Esophagus mucosa (tissue), 1 donor: ENCODE measurements at places on chromosomes 7 and 10. TPM values are rescaled to one million over a fixed set of nuclear protein-coding genes. Genes with fewer than 3 reads are reported as not detected.

The NACAD gene
- 0.20 TPM for total RNA-seq

The BHLHA15 gene
- 0.76 TPM for total RNA-seq

The ADCY1 gene
- total RNA-seq: 0.40 TPM

The ANKRD2 gene
- total RNA-seq: 0.56 TPM

The TBX20 gene
- not detected for total RNA-seq

The FAM237B gene
- total RNA-seq: not detected

DNA sequence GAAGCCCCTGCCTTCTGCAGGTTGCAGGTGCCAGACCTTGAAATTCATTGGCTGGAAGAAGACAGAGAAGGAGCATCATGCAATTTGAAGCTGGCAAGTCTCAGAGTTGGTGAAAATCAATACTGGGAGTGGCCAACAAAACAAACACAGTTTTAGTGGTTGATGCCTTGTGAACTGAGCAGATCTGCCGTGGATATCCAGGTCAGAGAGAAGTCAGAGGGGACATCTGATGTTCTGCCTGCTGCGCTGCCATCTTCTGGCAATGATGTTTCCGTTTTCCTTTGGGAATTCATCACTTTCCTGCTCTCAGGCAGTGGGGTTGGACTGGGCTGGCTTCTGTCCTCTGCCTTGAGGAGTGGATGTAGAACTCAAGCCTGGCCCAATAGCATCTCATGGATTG lies 132.0 kb downstream of the RPS24 start:
- no peak for ATAC-seq

DNA sequence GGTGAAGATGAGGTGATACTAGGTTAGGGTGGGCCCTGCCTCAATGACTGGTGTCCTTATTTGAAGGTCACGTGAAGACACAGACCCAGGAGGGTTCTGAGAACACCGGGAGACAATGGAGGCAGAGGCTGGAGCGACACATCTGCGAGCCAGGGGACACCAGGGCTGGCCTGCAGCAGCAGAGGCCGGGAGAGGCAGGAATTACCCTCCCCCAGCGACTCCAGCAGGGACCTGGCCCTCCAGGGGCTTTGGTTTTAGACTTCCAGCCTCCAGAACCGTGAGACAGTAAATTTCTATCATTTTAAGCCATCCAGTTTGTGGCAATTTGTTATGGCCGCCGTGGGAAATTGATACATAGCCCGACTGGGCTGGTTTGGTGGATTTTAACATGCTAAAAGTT lies 152.2 kb downstream of the DNAJB6 start:
- no peak for ATAC-seq

GRCh38 chr7:27073076-27073475 lies 22.7 kb downstream of the HOXA1 start:
- no peak for ATAC-seq

GRCh38 chr7:129186749-129187260 lies 1.6 kb upstream of the SMO start:
- ATAC-seq: no peak

DNA sequence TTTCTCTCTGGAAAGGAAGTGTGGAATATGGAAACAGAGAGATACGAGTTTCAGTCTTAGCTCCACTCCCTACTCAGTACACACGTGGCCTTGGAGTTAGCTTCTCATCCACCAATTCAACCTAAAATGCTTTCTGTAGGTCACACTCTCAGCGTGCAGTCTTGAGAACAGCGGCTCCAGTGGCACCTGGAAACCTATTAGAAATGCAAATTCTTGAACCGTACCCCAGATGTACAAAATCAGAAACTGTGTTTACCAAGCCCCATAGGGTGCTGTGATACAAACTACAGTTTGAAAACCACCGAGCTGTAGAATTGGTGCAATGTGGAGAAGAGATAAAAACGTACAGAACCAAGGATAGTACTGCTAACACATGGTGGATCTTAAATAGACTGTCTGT lies 91.1 kb upstream of the SP4 start:
- no peak for ATAC-seq

DNA sequence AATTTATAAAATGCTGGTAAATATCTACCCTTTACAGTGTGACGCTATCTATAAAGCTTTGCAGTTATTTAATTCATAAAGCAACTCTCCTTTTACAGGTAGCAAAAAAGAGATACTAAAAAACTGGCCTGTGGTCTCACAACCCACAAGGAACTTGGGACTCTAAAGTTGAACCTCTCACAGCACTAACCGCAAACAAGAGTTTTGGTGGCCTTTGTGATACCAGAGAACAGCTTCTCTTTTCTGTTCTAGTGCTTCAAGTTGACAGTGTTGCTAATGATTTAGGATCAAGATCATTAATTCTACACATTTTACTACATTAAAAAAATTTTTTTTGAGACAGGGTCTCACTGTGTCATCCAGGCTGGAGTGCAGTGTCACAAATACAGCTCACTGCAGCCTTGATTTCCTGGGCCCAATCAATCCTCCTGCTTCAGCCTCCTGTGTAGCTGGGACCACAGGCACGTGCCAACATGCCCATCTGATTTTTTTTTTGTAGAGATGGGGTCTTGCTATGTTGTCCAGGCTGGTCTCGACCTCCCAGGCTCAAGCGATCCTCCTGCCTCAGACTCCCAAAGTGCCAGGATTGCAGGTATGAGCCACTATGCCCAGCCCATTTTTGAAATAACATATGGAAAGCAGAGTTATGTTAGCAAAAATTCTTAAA lies 56.0 kb upstream of the ST8SIA6 start:
- no peak for ATAC-seq

GRCh38 chr7:134660242-134660785 lies 13.7 kb downstream of the BPGM start:
- no peak for ATAC-seq

- no peak for ATAC-seq
Observed at GRCh38 chr7:94451187-94451586, 56.5 kb downstream of the COL1A2 start.

GRCh38 chr10:50501924-50502452 lies 121.8 kb downstream of the SGMS1 start:
- peak; percentile 67 for ATAC-seq

- ATAC-seq: peak; percentile 24
Observed at GRCh38 chr10:119177708-119178371, 772 bp downstream of the PRDX3 start.

GRCh38 chr10:44618910-44619309 lies 234.0 kb upstream of the CXCL12 start:
- no peak for ATAC-seq

GRCh38 chr7:116560021-116560970 lies 35.5 kb downstream of the CAV1 start:
- ATAC-seq: no peak

GRCh38 chr7:79823246-79823951 lies 311.2 kb upstream of the GNAI1 start:
- ATAC-seq: no peak

DNA sequence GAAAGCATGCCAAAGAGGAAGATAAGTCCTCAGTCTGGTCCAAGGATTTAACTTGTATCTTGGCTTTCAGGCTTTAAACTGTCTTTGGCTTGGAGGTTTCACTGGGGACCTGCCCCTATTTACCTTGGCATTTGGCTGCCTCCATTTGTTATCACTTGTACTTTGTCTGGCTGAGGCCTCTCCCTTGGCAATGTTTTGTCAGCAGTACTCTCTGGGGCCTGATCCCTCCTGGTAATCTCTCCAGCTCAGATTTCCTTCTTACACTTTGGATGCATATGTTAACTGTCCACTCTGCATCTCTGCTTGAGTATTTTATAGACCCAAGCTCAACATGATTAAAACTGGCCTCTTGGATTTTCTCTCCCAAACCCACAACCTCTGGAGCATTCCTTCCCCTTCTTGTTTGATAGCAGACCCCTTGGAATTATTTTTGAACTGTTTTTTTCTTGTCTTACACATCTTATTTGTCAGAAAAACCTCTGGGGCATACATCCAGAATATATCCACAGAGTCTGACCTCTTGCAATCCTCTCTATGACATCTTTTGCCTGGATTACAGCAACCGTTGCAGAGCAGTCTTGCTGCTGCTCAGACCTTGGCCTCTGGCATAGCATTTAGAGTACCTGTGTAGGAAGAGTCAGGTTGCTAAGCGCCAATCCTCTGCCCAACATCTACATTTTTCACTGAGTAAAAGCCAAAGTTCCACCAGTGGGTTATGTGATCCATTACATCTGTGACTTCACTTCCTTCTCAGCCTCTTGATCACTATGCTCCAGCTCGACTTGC lies 35.2 kb downstream of the ZNF487 start:
- ATAC-seq: no peak

DNA sequence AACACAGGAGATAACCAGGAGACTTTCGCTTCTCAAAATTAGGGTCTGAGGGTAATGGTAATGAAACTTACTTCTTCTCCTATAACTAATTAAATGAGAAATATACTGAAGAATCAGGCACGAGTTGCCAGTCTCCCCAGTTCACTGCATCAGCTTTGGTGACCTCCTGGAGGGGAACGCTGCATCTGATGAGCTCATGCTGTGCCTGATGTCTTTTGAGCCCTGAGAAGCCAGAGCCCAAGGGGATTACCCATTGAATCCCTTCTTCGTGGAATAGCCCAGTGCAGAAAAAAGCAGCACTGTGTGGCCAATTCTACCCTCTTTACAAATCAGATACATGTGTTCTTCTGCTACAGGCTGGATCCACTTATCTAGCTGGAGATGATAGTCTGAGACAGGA lies 45.1 kb downstream of the CYP2C9 start:
- no peak for ATAC-seq

DNA sequence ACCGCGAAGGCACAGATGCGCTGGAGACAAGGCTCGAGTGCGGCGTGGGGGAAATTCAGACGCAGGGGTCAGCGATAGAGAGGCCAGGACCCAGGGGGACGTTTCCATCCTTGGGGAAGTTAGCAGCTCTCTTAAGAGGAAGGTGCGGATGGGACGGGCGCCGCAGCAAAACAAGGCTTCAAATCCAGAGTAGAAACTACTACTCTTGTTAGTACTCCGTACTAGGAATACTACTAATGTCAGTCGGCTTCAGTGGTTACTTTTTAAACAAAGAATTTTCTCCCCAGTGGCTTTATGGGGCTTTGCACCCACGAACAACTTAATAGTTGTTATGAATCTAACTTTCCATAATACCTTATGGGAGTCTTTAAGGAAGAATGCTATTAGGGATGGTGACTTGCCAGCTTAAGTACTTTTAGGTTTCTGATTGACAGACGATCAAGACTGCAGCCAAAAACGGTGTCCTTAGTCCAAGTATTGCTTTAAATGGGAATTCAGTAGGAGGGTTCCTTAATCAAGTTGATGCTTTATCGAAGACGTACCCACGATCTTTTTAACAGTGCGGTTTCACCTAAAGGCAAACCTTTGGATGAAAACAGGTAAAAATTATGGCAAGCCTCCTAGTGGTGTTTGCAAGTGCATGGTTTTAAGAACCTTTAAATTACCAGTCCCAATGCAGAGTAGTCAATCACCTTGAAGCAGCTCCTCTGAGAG lies 812 bp upstream of the IDE start:
- peak; percentile 4 for ATAC-seq

DNA sequence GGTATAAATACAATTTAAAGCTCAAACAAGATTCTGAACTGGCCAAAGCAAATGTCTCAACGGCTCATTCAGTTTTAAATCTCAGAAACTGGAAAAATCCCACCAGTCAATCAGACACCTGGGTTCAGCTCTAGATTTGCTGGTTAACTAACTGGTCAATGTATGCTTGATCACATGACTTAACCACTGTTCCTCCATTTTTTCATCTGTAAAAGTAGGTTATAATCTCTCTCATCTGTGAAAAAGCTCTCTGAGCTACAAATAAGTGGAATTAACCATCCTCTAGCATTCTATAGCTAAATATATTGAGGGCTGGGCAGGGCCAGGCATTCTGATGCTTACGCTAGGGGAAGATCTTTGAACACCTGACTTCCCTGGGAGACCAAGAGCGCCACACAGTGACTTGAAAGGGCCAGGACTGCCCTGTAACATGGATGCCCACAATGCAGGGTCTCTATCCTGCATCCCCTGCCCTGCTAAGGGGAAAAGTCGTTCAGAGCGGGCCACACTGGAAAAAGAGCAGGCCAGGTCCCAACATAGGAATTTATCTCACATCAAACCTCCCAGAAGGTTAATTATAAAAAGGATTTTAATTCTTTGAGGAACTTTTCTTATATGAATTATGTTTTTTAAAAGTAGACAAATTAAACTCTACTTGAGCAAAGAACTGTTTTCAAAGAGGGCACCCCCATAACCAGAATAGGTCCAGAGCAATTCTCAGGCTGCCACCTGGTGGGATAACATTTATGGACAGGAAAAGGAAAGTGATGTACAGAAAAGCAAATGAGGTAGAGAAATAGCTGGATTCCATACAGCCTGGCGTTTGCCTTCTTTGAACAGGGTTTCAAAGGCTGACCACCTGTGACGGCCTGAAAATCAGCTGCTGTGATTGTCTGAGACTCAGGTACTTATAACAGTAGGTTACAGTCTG lies 1.8 kb downstream of the RP9 start:
- ATAC-seq: peak; percentile 45

- no peak for ATAC-seq
Observed at GRCh38 chr7:133112335-133112734, 30.4 kb upstream of the CHCHD3 start.

DNA sequence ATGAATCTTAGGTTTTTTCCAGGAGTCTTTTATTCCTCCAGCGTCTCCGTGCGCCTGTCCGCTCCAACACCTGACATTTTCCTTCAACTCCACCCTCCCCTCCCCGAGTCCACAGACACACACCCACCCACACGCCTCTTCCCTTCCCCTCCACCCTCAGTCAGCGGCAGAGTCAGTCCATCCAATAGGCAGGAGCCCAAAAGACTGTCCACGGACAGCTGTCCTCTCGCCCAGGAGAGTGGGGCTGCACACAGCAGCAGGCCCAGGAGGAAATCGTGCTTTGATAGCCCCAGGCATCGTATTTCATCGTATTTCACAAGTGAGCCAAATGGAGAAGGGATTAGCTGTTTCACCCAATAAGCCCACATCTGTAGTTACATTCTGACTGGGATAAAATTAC lies 285.1 kb downstream of the ZEB1 start:
- no peak for ATAC-seq
